Left lung (tissue), 14 donors: ENCODE measurements at places on chromosomes 12 and 14. TPM values are rescaled to one million over a fixed set of nuclear protein-coding genes. Genes with fewer than 3 reads are reported as not detected.

Gene PZP
- 1.4 TPM for total RNA-seq

Gene ERP27
- total RNA-seq, result 16.2 TPM

Gene IL26
- total RNA-seq, result not detected

Gene OR4E2
- total RNA-seq, result not detected

Gene UBE3B
- 42.5 TPM for total RNA-seq

Gene TMEM179
- 0.73 TPM for total RNA-seq

Gene TAS2R42
- total RNA-seq, result not detected

Gene RERG
- 12.4 TPM for total RNA-seq

DNA sequence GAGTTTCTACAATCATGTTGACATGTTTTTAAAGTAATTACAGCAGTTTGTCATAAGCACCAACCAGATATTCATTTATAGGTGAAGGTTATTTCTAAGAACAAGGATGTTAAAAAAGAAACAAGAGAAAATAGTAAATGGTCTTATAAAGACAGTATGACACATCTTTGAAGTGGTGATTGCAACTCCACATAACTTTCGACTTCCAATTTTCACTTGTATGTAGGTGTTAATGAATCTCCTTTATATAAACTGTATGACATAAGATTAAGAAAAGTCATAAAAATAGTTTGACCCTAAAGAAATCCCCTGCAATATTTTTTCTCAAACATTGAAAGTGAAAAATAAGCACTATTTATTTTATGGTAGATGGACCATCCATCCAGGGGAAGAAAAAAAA lies 144.8 kb upstream of the PTPRQ start:
- no peaks in the 10 kb centered on the region for H3K27me3 ChIP-seq
- no peaks in the 10 kb centered on the region for H3K36me3 ChIP-seq
- H3K27ac ChIP-seq, result no peak overlapping the region
- H3K4me3 ChIP-seq, result no peak overlapping the region
- DNase-seq, result no peak
- no peaks in the 10 kb centered on the region for H3K4me1 ChIP-seq

GRCh38 chr12:62701492-62701891 lies 233.5 kb downstream of the PPM1H start:
- no peaks in the 10 kb centered on the region for H3K27me3 ChIP-seq
- no peak for DNase-seq
- H3K4me3 ChIP-seq, result no peak overlapping the region
- H3K4me1 ChIP-seq, result peaks cover 10% of the 10 kb centered on the region

- H3K27ac ChIP-seq, result no peak overlapping the region
- no peaks in the 10 kb centered on the region for H3K4me1 ChIP-seq
- no peak for DNase-seq
- no peaks in the 10 kb centered on the region for H3K36me3 ChIP-seq
- no peaks in the 10 kb centered on the region for H3K27me3 ChIP-seq
Measured at GRCh38 chr12:85782711-85783110, 53.5 kb downstream of the RASSF9 start.

DNA sequence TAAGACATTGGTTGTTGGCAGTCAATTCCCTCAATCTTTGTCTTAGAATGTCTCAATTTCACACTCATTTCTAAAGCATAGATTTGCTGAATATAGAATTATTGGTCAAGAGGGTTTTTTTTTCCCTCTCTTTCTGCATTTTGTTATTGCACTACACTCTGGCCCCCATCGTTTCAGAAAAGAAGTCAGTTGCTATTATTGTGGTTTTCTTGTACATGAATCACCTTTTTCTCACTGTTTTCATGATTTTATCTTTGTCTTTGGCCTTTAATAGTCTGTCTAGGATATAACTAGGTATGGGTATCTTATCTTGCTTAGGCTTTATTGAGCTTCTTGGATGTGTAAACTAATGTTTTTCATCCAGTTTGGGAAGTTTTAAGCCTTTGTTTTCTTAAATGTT lies 194.3 kb upstream of the DAAM1 start:
- no peak for DNase-seq
- no peaks in the 10 kb centered on the region for H3K27me3 ChIP-seq
- H3K36me3 ChIP-seq, result no peaks in the 10 kb centered on the region
- no peaks in the 10 kb centered on the region for H3K4me1 ChIP-seq
- H3K27ac ChIP-seq, result no peak overlapping the region

DNA sequence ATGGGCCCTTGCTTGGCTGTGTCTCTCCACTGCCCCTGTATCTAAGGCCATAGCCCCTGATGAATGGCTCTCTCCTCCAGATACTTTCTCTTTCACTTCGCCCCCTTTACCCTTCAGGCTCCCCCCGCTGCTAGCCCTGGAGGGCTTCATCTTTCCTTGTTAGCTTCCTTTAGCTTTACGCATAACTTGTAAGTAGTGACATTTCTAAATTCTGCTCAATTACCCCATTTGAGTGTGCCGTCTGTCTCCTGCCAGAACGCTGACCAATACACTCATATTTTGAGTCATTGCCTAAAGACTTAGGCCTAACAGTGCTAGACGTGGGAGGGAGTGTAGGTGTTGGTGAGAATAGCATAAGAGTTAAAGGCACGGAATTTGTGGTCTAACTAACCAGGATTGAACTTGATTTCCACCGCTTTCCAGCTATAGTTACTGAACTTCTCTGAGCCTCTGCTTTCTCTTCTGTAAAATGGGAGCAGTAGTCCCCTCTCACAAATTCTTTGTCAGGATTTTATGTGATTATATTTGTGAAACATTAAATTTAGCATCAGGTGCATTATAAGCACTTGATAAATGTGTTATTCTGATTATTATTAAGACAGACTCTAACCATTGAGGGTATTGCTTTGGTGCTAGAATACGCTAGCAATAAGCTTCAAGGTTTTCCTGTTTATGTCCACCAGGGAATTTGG lies 129.3 kb downstream of the ZFP36L1 start:
- no peak for DNase-seq
- no peaks in the 10 kb centered on the region for H3K36me3 ChIP-seq
- H3K4me1 ChIP-seq, result peaks cover 29% of the 10 kb centered on the region
- no peaks in the 10 kb centered on the region for H3K27me3 ChIP-seq

- no peaks in the 10 kb centered on the region for H3K36me3 ChIP-seq
- H3K27ac ChIP-seq, result no peak overlapping the region
- no peaks in the 10 kb centered on the region for H3K27me3 ChIP-seq
Measured at GRCh38 chr12:3005736-3006135, 46.5 kb downstream of the TEAD4 start.

- H3K27me3 ChIP-seq, result no peaks in the 10 kb centered on the region
- peaks cover 7% of the 10 kb centered on the region for H3K4me1 ChIP-seq
- no peak overlapping the region for H3K4me3 ChIP-seq
- H3K27ac ChIP-seq, result no peak overlapping the region
- no peaks in the 10 kb centered on the region for H3K36me3 ChIP-seq
- no peak for DNase-seq
Measured at GRCh38 chr14:70890826-70891659, 16.2 kb upstream of the PCNX1 start.

DNA sequence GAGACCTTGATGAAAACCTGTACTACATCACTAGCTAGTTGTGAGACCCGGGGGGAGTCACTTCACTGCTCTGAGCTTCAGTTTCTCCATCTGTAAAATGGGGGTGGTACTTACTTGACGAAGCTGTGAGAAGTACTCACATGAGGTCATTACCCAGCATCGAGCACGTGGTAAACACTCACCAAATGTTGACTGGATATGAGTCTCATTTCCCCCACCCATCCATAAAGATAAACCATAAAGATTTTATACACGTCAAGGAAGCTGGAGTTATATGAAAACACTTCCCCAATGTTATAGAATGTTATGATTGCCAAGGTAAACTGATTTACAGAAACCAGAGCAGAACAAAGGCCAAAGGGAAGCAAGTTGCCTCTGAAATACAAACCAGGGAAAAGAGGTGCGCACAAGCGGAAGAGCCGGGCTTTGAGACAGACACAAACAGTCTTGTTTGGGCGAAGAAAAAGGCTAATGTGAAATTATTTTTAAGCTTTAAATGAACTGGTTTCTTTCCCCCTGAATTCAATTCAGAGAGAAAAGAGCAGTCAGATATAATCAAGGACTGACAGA lies 536.8 kb downstream of the MED13L start:
- H3K27ac ChIP-seq, result no peak overlapping the region
- H3K4me3 ChIP-seq, result no peak overlapping the region
- no peak for DNase-seq

GRCh38 chr12:54142114-54142475 lies 46.7 kb downstream of the SMUG1 start:
- H3K4me1 ChIP-seq, result no peaks in the 10 kb centered on the region
- peaks cover 44% of the 10 kb centered on the region for H3K27me3 ChIP-seq
- DNase-seq, result no peak
- H3K27ac ChIP-seq, result no peak overlapping the region
- H3K36me3 ChIP-seq, result no peaks in the 10 kb centered on the region

DNA sequence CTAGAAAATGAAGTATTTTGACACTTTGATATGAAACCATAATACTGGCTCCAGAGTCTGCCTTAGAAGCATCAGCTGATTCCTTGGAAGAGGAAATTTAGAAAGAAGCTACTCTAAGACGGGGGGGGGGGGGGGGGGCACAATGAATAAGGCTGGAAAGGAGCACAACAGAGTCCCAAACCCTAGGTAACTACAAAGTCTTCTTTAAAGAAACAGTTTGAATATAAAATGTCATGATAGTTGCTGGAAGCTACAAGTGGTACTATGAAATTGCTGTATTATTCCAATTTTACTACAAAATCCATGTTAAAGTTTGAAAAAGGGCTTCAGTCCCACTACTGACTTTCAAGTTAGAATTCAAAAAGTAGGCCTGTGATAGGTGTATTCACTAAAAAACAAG lies 31.6 kb downstream of the CDK17 start:
- no peaks in the 10 kb centered on the region for H3K36me3 ChIP-seq
- H3K4me3 ChIP-seq, result no peak overlapping the region
- H3K27ac ChIP-seq, result no peak overlapping the region

DNA sequence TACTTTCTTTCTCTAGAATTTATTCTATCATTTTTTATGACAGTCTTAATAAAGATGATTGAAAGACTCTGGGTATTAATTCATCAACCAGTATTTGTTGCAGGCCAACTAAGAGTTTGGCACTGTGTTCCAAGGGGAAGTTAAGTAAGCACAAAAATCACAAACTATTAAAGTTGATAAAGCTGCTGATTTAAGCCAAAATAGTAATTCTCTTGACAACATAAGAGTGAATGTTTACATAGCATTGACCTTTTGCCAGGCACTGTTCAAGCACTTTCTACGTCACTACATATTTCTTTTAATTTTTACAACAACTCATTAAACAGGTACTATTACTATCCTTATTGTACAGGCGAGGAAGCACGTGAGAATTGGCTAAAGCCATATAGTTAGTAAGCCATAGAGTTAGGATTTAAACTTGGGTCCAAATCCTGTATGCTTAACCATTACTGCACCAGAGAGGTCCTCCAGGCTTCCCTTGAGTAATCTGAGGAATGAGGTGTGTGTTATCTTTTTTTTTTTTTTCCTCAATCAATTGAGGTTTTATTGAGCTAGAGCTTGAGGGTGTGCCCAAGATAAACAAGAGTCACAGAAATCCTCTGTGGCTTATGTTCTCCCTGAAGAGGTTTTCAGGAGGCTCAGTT lies 1009.6 kb downstream of the DIO2 start:
- no peaks in the 10 kb centered on the region for H3K27me3 ChIP-seq
- H3K36me3 ChIP-seq, result no peaks in the 10 kb centered on the region
- no peak overlapping the region for H3K27ac ChIP-seq
- no peak for DNase-seq

- peaks cover 84% of the 10 kb centered on the region for H3K36me3 ChIP-seq
- DNase-seq, result no peak
- peaks cover 24% of the 10 kb centered on the region for H3K4me1 ChIP-seq
- H3K4me3 ChIP-seq, result no peak overlapping the region
- H3K27ac ChIP-seq, result no peak overlapping the region
- H3K27me3 ChIP-seq, result no peaks in the 10 kb centered on the region
Measured at GRCh38 chr12:128803788-128804187, 20.0 kb downstream of the SLC15A4 start.

GRCh38 chr14:80233470-80234089 lies 22.3 kb upstream of the DIO2 start:
- H3K27me3 ChIP-seq, result no peaks in the 10 kb centered on the region
- H3K4me3 ChIP-seq, result no peak overlapping the region
- no peak overlapping the region for H3K27ac ChIP-seq
